ENCODE measurements at places on chromosomes 1 and 21.

- DNase-seq, result no peak
Measured at GRCh38 chr1:97841338-97841737, 79.5 kb downstream of the DPYD start.

GRCh38 chr1:234639961-234640360, 30.0 kb upstream of the IRF2BP2 start:
- DNase-seq, result no peak

- DNase-seq, result no peak
Measured at GRCh38 chr1:2193514-2194281, 874 bp downstream of the FAAP20 start.

DNA sequence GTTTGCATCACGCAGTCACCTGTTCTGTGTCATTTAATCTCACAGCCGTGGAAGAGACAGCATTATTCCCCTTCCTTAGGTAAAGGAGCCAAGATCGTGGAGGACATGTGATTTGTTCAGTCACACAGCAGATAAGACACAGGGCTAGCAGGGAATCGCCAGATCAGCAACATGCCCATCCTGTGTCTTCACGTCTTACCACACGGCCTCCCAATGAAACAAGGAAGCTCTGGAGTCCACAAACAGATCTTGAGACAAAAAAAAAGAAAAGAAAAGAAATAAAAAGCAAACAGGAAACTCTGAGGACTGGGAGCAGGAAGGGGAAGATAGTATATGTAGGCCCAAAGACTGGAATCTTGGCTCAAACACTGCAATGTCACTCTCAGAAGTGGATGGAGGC, 155.3 kb downstream of the ADSS2 start:
- DNase-seq, result no peak

DNA sequence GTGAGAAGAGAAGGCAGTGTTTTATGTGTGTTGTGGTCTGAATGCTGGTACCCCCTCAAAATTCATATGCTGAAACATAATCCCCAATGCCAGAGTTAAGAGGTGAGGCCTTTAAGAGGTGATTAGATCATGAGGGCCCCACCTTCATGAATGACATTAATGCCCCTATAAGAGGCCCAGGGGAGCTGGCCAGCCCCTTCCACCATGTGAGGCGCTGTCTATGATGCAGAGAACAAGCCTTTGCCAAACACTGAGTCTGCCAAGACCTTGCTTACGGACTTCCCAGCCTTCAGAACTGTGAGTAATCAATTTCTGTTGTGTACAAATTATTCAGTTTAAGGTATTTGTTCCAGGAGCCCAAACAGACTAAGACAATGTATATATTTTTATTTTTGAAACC, 20.2 kb downstream of the CAPZB start:
- no peak for DNase-seq

DNA sequence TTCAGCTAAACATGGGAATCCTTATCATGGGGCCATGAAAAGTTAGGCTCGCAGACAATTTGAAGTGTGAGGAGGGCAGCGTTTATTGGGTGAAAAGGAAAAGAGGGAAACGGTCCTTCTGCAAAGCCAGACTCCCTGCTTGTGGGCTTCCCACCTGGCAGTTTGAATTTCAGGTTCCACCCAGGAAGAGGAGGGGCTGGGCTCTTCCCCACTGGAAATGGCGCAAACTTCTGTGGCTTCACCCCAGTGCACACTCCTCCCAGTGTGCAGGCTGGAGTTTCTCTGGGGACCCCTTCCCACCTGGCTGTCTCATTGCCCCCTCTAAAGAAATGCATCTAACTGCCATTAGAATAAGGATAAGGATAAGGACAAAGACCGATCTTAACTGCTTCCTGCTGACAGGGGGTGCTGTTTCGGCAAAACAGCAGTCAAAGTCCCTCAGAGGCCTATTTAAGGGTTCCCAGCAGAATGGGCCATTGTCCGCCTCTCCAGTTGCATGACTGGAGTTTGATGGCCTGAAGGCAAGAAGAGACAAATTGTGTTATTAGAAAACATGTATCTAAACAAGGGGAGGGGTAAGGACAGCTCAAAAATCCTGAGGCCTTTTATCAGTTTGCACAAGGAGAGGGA, 20.4 kb downstream of the AIM2 start:
- DNase-seq, result no peak

- no peak for DNase-seq
Measured at GRCh38 chr1:167117225-167117624, 23.4 kb downstream of the STYXL2 start.

GRCh38 chr1:235670157-235670776, 20.7 kb upstream of the GNG4 start:
- no peak for DNase-seq

DNA sequence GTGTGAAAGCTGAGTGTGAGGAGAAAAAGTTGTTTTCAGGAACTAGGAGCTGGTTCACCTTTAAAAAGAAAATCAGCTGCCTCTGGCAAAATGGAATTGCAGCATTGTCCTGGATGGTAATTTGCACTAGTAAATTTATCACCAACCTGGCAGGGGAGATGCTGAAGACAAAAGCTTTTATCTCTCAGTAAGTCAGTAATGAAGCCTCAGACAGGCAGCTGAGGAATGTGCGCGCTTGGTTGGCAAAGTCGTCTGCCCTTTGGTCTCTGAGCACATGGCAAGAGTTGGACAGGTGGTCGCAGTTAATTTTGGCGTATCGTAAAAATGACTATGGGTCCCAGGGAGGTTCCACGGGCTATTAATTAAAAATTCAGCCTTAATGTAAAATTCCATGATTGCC, 131.9 kb downstream of the BACH1 start:
- DNase-seq, result no peak

- DNase-seq, result no peak
Measured at GRCh38 chr1:117610036-117610435, 4.2 kb downstream of the TENT5C start.

All from CD4-positive, alpha-beta T cell treated with Interferon alpha-2 for 1 hour (primary cell).